ENCODE measurements at places on chromosomes 16 and 17.
A peak's percentile ranks its signal among the peaks of the same experiment; 100 is the strongest.

DNA sequence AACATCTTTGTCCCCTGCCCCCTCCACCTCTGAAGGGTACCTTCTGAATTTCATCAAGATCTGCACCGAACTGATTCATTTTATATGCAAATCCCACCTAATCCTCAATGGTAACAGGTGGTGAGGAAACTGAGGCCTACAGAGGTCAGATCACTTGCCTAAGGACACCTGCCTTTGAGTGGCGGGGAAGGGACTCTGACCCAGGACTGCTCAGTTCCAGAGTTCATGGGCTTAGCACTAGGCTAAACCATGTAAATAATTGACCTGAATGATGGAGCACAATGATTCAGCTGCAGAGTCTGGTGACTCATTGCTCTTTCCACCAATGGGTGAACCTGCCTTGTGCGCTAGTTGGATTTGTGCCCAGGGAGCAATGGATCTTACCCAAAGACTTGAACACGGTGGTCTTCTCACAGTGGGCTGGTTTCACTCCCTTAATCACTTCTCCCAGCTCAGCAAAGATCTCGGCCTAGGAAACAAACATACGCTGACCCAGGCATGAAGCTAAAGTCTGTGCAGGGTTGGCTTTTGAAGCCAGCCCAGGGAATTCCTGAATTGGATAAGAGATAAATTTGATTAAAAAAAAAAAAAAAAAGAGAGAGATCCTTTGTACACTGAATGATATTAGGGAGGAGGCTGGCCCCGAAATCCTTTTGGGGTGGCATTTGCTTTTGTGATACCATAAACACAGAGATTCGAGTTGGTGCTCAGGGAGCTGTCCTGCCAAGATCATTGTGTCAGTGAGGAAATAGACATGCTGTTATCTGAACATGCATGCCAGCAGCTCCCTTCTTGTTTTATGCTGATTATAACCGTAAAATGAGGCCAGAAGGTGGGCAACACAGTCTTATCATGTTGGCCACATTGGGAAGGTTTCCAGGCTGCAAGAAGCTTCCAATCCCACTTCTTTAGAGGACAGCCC, 17.0 kb downstream of the CRYM start:
- DNase-seq: no peak

DNA sequence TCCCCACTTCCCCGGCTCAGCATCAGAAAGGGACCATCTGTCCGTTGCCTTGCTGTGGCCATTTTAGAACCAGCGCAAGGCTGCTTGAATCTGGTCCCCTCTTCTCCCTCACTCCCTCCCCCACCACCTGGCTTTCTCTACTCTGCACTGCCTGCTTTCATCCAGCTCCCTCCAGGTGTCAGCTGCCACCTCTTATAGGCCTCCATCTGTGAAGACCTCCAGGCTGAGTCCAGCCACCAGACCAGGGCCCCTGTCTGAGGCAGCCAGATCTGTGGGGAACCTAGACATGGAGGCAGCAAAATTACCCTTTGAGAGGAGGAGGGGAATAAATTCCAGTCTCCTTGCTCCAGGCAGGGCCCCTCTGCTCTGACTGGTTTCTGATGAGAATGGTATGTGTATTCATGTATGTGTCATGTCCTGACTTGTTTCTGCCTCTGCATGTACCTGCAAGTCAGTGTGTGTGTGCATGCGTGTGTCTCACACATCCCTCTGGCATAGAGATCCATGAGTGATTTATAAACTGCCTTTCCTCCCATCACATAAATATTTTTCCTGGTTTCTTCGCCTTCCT, 21.1 kb downstream of the MINK1 start:
- peak; percentile 32 for DNase-seq

DNA sequence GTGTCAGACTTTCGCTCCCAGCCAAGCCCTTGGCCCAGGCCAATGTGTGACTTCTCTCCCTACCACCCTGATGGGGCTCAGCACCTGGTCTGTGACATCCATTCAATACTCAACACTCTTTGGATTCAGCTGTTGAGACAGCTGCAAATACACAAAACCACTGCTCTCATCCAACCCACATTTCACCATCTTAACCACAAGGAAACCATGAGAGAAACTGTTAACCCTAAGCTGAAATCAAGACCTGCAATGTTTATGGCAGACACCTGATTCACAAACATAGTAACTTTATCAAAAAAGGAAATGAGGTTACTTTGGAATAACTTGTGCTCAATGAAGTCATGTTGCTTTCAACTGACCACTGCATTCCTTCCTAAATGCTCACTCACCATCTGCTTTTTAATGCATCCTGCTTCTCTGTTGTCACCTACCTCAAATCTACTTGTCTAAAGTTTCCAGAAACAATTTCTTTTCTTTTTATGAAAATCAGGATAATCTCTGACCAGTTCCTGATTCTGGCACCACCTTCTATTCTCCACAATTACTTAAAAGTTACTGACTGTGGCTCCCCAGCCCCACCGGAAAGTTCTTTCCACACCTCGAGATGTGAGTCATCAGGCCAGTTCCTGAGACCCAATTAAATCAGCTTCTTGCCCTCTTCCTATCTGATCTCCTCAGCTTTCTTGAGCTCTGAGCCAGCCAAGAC, 88.2 kb downstream of the NOG start:
- DNase-seq: no peak

DNA sequence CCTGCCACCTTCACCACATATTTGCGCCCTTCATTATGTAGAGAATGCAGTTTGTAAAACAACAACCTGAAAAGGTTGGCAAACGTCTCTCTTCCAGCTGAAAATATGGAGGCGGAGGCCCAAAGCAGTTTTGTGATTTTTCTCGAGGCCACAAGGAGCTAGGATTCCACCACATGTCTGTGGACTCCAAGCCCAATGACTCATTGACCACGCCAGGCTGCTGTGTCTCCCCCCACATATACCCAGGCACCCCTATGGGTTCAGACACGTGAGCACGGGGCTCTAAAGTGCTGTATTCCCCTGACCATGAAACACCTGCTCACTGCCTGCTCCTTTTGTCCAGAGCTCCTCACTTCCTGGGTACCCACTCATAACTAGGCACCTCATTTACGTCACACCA, 121.4 kb upstream of the CDH5 start:
- no peak for DNase-seq
